AML-193 (cell line): ENCODE measurements at places on chromosomes 12 and 14.

GRCh38 chr14:94123868-94124267, 5.5 kb downstream of the IFI27L2 start:
- no peak for DNase-seq

DNA sequence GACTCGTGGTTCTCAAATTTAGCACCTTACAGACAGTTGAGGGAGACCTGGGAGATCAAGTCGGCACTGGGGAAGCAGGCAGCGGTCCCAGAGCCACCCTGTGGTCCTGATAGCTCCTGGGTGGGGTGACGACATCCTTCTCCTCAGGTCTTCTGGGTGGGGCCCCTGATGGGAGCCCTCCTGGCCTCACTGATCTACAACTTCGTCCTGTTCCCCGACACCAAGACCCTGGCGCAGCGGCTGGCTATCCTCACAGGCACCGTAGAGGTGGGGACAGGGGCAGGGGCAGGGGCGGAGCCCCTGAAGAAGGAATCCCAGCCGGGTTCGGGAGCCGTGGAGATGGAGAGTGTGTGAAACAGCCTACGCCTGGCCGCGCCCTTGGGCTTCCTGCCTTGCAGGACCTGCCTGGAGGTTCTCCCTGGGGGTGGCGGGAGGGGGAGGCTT, 2.6 kb downstream of the AQP6 start:
- DNase-seq: no peak

- DNase-seq: no peak
Observed at GRCh38 chr14:101040538-101041442, 137.3 kb upstream of the RTL1 start.

GRCh38 chr12:4701395-4702190, 18.6 kb upstream of the GALNT8 start:
- DNase-seq: no peak

GRCh38 chr14:74574090-74574433, 38.0 kb downstream of the LTBP2 start:
- DNase-seq: no peak

DNA sequence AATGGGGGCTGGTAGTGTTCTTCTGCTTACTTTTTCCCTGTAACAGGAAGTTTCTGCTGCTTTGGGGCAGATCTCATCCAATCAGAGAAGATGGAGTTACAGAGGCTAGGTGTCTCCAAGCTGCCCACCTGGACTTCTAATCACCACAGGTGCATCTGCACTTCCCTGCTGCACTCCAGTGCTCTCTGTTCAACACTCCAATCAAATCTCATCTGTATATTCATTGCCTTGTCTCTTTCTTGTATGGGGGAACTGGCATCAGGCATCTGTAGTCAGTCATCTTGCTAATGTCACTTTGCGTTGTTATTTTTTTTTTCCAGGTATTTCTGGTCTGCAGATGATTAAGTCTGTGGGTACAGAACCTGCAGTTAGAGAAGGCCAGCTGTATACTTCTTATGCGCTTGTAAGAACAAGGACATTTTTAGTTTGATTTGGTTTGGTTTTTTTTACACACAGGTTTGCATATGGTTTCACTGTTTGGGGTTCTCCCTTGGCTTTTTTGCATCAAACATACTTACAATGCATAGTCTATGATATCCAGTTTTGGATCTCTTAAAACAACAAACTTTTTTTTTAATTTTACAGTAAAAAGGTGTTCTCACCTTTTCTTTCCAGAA, 116.0 kb downstream of the METTL25 start:
- DNase-seq: no peak

DNA sequence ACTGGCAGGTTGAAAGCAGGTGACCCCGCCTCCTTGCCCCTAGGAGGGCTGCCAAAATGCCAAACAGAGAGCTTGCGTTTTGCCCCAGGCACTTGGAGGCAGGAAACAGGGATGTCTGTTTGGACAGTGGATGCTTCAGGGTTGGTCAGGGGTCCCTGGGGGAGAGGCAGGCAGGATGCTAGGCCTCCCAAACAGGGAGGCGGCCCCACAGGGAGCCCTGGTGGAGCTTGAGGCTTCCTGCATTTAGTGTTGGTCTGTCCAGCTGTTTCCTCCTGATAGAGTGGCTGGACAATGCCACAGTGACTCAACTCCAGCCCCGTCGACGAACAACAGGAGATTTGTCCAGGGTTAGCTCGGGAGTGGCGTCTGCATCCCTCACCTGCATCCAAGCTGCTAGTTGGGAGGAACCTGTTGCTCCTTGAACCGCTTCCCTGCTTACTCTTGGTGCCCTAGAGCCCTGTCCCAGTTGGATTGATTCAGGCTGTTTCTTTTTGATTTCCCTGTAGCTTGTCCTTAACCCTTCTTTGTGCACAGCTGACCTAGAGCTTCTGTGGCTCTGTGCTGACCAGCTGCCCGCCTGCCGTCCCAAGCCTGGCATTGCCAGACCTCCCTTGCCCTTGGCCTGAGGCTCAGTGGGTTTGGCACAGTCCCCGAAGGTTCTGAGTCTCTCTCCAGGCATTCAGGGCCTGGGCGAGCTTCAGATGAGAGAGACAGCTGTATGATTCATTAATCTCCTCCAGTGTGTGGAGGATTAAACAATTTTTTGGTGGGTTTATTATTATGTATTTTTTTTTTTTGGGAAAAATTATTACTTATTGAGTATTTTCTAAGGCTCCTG, 45.9 kb downstream of the TSPAN9 start:
- no peak for DNase-seq

DNA sequence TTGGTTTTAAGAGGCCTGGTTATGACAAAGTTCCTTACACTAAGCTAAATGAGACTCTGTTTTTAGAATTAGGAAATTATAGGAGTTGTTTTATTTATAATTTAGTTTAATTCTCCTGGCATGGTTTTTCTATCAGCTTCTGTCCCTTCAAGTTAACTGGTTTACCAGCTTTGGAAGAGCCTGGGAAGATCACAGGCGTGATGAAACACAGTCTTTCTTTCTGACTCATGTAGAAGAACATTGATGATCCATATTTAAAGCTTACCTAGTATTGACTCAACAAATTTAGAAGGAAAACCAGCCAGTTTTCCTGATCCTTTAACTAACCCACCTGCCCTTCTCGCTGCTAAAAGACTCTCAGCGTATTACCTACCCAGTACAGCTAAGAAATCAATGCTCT, 155.2 kb downstream of the TGFB3 start:
- DNase-seq: no peak

DNA sequence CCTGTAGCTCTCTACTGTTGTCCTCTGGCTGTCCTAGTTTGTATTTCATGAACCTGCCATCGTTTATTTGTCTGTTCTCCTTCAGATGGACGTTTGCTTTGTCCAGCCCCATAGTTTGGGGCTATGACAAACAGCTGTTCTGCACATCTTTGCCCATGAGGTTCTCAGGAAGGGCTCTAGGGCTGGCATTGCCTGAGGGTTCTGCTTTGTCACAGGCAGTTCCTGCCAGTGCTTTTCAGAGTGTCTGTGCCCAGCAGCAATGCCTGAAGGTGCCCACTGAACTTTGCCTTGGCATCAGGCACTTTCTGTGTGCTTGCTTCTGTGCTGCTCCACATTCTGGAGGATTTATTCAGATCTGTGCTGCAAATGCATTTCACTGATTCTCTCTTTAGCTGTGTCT, 361.3 kb downstream of the TMEM121 start:
- DNase-seq: no peak

- no peak for DNase-seq
Observed at GRCh38 chr12:69916544-69917235, 91.7 kb downstream of the MYRFL start.

GRCh38 chr12:106173442-106173841, 34.7 kb upstream of the NUAK1 start:
- no peak for DNase-seq

- no peak for DNase-seq
Observed at GRCh38 chr14:75470238-75470797, 42.5 kb downstream of the JDP2 start.

- DNase-seq: no peak
Observed at GRCh38 chr12:3580094-3580749, 89.2 kb downstream of the PRMT8 start.

- DNase-seq: no peak
Observed at GRCh38 chr14:71487941-71488340, 444.3 kb upstream of the RGS6 start.

GRCh38 chr14:81363746-81364378, 36.3 kb downstream of the STON2 start:
- DNase-seq: no peak

DNA sequence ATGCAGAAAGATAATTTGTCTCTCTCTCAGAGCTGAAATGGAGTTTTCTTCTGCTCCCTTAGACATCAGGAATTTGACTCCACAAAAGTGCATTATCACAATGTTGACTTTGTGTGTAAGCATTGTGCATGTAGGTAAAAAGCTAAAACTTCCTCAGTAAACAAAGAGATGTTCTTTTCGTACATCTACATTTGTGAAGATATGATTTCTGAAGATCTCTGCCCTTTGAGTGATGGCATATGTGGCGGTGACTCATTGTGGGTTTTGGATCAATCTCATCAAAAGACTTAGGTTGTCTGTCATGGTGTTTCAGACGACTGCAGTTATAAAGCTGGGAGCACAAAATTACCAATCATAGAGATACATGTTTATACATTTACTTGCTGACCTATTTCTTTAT, 411.4 kb upstream of the LMO3 start:
- DNase-seq: no peak

- no peak for DNase-seq
Observed at GRCh38 chr14:93316716-93317115, 16.1 kb downstream of the BTBD7 start.

- no peak for DNase-seq
Observed at GRCh38 chr12:50563434-50563787, 58.6 kb downstream of the DIP2B start.

- DNase-seq: peak; percentile 58
Observed at GRCh38 chr12:109432842-109433304, 44.2 kb downstream of the KCTD10 start.

- peak; percentile 46 for DNase-seq
Observed at GRCh38 chr14:25132732-25133422, 82.9 kb upstream of the STXBP6 start.

GRCh38 chr12:47190905-47191304, 111.1 kb upstream of the AMIGO2 start:
- no peak for DNase-seq

- DNase-seq: no peak
Observed at GRCh38 chr12:27289414-27289813, 43.2 kb upstream of the BMAL2 start.

DNA sequence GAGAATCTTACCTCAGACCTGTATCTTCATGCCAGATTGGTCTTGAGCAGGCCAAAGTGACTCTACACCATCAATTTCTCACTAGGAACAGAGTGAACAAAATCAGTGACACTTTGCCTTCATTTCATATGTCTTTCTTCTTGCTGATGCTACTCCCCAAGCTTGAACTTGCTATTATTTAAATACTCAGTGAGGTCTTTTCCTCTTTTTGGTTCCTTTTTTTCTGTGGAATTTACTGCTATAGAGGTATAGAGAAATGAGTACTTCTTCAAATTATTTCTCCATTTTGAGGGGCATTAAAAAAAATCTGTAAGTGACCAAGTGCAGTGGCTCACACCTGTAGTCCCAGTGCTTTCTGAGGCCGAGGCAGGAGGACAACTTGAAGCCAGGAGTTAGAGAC, at the start of gene GPR33:
Gene GPR33, minus strand, starts transcription at position 154 of the 400 bp plus-strand sequence. CDS start 4,074 bp downstream, outside the sequence.
- DNase-seq: peak; percentile 8

- DNase-seq: no peak
Observed at GRCh38 chr12:106030210-106031071, 108.3 kb downstream of the NUAK1 start.

- DNase-seq: no peak
Observed at GRCh38 chr12:12718853-12719252, 1.7 kb downstream of the CDKN1B start.

DNA sequence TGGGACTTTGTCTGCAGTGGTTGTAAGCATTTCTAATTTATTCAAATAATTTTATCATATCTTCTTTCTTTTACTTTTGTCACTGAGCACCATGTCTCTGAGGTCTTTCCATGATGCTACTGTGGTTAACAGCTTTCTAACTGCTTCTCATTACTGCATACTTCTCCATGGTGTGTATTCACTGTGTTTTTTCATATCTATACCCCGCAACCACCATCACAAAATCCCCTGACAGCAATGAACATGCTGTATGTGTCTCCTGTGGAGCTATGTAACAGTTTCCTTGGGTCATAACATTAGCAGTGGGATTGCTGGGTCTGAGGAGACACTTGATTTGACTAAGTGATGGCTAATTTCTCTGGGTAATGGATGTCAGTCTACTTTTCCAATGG, 29.2 kb upstream of the CHST11 start:
- DNase-seq: no peak

DNA sequence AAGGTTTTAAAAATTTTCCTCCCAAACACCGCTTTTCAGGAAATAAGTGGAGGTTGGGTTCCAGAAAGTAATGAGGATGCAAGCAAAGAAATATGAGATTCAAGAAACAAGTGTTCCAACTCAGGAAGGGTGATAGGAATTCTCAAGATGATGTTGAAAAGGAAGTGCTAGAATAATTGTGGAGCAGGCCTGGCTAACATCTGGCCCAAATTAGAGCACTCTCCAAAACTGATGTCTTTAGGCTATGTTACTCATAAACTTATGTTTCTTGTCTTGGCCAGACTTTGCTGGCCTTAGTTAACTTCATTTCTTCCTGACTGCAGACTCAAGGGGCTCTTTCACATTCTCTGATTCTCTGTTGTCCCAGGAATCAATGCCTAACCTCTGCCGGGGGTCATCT, 116.3 kb downstream of the TMTC3 start:
- no peak for DNase-seq

DNA sequence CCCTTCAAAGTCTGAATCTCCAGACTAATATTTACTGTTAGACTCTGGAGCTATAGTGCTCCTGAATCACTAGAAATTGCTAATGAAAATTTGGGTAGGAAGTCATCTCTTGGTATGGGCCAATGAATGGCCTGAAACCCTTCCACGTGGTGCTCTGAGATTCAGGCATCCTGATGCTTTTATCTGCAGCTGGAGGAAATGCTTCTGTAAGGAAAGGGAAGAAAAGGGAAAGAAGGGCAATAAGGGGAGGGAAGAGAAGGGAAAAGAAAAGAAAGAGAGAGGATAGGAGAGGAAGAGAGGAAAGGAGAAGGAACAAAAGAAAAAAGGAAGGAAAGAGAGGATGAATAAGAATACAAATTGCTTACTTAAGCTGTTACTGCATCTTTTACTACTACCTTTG, 182.3 kb downstream of the GRIP1 start:
- DNase-seq: no peak

DNA sequence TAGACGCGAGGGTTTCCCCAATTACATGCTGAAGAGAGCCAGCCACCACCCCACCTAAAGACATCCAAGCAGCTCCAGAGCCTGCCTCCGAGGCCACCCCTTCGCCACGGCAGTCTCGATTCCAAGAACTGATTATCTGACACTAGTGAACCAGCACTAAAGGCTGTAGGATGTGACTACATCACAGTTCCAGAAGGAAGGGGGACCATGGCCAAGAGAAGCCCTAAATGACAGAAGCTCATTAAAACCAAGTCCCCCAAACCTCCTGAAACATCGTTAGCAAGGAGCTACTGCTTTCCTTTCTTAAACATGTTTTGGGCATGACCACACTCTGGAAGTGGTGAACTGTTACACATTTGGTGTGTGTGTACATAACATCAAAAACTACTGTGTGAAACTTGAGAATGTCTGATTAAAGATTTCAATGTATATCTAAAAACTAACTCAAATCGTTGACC, 88.2 kb downstream of the DUSP16 start:
- no peak for DNase-seq

GRCh38 chr12:107759410-107759809, 1.5 kb downstream of the PRDM4 start:
- peak; percentile 21 for DNase-seq
